ENCODE measurements at places on chromosomes 5 and 9.

DNA sequence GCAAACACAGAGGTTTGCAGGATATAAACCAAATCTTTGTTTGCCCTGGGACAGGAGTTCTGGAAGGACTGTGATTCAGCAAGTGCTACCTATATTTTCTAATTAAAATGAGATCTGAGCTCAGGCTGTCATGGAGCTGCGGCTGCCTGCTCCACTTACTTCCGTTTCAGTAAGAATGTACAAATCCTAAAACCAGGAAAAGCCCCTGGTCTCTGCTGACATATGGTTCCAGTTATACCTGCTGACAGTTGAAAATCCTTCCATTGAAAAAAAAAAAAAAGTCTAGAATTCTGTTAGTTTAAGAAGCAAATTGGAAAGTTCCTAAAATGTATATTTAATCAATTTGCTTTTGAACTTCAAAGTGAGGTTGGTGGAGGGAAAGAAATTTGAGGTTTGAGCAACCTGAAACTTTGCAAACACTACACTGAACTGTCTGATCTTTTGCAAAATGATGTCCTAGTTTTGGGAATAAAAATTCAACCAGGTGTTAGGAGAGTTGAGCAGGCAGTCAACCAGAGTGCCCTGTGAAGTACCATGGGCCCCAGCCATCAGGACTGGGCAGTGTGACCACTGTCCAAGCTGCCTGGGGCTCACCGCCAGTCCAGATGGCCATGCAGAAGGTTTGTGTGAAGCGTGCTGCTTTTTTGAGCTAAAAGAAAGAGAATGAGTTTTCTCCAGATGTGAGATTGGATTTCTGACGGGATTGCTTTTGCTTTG lies 50.6 kb downstream of the SHB start:
- no peak for DNase-seq

DNA sequence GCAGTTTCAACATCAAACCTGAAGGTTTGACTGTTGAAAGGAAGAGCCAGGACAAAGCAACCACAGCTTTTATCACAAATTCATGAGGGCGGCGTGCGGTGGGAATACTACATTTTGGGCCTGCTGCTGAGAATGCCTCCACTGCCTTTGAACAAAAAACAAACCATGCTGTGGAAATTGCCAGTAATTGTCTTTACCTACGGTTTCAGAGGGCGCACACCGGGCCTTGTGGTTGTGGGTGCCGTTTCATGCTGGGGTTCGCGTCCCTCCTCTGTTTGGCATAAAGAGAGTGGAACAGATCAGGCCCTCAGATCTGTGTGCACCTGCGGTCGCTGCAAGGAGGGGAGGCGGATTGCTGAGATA lies 27.6 kb upstream of the TCF7 start:
- DNase-seq: no peak

GRCh38 chr5:96652769-96653454 lies 9.3 kb upstream of the CAST start:
- no peak for DNase-seq

GRCh38 chr9:86733929-86734328 lies 213.4 kb downstream of the GAS1 start:
- no peak for DNase-seq

DNA sequence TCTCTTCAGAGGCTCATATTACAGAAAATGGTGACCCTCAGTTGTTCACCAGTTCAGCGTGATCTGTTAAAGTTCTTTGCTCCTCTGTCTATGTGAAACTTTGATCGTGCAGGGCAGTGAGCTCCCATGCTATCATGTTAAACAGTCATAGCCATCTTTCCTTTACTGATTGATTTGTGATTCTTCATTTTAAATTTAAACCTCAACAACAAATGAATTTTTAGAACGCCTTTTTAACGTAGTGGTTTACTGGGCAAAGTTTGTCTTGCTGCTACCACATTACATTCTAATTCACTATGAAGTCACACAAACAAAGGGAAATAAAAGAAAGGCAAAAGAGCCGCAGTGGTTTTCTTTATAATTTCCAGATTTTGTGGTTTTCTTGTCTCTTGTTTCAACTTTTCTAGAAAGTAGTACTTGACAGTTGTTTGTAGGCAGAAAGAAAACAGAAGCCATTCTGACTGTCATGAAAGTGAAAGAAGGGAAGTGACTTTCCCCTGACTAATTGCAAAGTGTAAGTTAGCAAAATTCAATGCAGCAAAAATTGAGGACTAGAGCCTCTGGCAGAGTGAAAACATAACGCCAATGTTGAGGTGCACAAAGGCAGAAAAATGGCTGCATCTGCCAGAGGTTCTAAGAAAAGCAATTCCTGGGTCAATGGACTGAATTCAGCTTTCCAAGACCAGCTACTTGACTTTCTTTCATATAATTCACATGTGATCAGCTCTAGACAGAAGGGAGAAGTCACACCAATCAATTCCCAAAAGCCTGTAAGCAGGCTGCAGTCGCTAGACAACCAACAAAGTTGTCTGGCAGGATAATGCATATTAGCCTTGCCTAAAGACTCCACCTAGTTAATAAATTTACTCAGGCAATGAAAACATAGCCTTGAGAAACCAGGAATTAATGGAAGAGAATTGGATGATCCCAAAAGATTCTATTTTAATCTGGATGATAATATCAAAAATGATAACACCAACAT lies 7.1 kb upstream of the IFNA6 start:
- DNase-seq: no peak

DNA sequence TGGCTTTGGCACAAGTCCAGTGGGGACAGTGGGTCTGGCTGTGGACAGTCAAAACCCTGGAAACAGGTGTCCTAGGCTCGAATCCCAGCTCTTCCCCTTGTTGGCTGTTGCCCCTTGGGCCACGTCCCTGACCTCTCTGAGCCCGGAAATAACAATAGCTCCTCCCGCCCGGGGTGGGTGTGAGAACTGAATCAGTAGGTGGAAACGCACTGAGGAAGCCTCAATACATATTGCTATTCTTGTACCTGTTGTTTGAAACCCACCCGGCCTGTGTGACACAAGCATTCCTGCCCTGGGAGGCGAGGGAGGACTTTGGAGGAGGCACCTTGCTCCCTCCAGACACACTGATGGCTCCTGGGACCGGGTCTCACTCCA lies 134.1 kb downstream of the OLFM1 start:
- no peak for DNase-seq

DNA sequence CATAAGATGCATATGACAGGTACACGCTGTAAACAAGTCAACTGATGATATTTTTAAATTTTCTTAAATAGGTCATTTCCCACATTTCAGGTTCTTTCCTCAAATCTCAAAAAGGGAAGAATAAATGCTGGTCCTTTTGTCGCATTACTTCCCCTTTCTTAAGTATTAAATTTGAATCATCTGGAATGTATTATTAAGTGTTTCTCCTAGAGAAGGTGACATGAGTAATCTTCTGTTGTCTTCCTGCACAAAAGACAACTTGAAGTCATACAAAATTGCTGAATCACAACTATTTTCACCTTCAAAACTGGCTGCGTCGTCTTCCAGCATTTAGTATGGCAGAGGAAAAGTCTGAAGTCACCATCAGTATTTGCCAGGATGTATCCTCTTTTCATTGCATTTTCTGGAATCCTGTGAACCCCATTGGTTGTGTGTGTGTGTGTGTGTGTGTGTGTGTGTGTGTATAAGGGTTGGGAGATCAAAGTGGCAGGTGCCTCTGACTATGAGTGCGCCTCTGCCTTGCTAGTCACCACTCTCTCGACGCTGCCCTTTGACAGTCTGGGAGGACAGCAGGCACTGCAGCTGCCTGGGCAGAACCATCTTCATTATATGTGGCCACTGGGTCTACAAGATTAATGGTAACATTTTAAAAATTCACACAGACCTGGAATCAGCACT lies 86.9 kb downstream of the MVB12B start:
- DNase-seq: no peak

GRCh38 chr9:99366621-99367020 lies 144.5 kb downstream of the SEC61B start:
- DNase-seq: no peak

DNA sequence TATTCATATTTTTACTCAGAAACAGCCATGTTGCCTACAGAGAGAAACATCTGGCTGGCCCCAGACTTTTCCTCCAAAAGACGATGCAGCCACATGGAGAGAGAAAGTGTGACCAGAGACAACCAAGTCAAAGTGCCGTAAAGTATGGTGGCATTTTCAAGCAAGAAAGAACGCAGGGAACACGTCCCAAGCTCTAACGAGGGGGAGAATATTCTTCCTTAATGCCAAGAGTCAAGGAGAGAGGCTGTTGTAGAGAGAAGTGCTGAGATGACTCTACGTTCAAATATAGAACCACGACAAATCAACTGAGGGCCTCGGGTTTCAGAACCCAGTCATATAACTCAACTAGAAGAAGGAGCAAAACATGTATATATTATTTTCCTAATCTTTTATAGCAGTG lies 55.9 kb downstream of the FNBP1 start:
- no peak for DNase-seq

GRCh38 chr5:171481571-171482433 lies 62.4 kb downstream of the FGF18 start:
- no peak for DNase-seq

GRCh38 chr5:39440192-39440957 lies 15.6 kb upstream of the DAB2 start:
- DNase-seq: no peak

DNA sequence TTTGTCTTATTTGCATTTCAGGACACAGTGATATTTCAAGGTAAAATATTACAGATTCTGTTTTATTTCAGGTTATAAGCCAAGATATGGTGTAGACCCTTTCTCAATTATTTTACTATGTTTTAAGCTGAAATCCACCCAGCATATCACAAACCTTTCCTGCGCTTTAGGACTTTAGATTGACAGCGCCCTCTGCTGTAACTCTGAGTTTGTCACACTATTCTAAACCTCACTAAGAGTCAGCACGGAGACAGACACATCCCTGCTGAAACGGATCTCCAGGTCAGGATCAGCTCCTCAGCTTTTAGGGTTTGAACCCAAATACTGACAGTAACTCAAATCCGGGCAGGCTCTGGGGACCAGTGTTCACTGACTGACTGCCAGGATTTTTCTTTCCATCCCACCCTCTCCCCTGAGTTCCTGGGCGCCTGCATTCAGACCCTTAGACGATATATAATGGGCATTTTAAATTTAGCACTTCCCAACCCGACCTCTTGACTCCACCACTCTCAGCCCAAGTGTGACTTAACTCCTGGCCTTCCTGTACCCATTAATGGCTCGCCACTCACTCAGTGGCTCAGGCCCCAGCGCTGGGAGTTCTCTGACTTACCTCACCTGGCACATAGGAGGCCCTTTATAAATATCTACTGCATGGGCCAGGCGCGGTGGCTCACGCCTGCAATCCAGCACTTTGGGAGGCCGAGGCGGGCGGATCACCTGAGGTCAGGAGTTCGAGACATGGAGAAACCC lies 33.5 kb downstream of the TLX3 start:
- peak; percentile 71 for DNase-seq

DNA sequence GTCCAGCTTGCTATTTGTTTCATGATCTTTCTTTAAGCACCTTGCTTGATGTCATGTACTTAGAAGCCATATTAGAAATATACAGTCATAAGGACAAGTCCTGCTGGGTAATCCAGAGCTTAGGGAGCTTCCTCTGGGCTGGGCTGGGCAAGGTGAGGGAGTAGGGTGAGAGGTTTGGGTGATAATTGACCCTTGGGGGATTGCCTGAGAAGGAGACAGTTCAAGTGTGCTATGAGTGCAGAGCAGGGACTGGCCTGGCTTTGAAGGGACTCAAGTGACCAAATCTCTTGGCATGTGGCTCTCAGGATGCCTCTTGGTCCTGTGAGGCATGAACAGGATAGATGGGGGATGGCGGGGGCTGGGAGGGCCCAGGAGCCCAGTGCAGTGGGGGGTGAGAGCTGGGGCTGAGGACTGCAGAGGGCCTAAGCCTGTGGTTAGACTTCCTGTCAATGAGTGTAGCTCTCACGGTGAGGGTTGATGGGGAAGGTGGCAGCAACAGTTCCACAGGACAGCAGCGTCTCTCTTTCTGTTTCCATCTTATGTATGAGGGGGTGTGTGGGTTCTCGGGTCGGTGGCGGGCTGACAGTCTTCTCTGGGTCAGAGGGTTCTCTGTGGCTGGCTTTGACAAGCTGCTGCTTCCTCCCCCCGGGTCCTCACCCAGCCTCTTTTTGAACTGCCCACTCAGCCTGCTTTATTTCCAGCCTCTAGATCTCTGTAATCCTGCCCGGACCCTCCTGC lies 53.5 kb downstream of the RGS3 start:
- no peak for DNase-seq

GRCh38 chr5:178644826-178645545 lies 18.1 kb upstream of the CLK4 start:
- no peak for DNase-seq

DNA sequence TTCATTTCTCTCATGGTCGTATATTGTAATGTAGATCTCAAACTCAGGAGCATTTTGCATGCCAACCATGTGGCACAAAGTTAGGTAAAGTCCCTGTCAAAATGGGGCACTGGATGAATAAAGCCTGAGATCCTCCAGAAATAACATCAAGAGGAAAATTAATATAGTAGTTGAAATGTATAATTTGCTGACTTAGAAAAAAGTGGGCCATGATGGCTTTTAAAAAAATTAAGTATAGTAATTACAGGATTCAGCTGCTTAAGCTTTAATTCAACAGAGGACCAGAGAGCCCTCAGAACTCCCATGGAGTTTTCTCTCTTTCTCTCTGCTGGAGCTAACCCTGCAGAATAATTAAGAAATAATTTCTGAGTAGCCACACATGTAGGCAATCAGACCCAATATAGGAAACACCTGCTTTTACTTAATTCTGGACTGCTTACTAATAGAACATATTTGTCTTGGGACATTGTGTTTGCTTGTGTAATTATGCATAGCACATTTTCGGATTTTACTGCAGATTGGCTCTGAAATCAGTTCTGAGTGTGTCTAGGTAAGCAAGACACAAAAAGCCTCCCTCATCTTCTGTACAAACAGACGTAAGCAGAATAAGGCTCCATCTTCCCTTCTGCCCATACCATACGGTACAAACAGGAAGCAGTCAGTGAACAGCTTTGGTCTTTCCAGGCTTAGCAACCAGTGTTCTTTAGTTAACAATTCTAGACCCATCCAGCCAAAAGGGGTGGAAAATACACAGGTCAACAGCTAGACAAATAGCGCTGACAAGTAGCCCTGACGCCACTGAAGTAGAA lies 26.5 kb upstream of the PCSK1 start:
- no peak for DNase-seq

DNA sequence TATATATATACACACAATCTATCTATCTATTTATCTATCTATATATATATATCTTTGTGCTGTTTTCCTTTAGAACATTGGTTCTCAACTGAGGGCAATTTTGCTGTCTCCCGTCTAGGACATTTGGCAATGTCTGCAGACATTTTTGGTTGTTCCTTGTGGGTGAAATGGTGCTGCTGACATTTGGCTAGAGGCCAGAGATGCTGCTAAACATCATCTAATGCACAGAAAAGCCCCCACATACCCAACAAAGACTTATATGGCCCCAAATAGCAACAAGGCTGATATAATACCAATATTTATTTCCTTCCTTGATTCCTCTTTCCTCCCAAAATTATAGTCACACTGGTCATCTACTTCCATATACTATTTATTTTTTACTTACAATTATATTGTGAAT lies 197.5 kb downstream of the TRPM3 start:
- no peak for DNase-seq

- no peak for DNase-seq
These were observed 23.9 kb downstream of the GTF3C4 start for GRCh38 chr9:132694144-132694543.

All from NCI-H1694 (cell line).